ENCODE measurements at places on chromosomes 12 and 14. TPM values are rescaled to one million over a fixed set of nuclear protein-coding genes. Genes with fewer than 3 reads are reported as not detected.

DNA sequence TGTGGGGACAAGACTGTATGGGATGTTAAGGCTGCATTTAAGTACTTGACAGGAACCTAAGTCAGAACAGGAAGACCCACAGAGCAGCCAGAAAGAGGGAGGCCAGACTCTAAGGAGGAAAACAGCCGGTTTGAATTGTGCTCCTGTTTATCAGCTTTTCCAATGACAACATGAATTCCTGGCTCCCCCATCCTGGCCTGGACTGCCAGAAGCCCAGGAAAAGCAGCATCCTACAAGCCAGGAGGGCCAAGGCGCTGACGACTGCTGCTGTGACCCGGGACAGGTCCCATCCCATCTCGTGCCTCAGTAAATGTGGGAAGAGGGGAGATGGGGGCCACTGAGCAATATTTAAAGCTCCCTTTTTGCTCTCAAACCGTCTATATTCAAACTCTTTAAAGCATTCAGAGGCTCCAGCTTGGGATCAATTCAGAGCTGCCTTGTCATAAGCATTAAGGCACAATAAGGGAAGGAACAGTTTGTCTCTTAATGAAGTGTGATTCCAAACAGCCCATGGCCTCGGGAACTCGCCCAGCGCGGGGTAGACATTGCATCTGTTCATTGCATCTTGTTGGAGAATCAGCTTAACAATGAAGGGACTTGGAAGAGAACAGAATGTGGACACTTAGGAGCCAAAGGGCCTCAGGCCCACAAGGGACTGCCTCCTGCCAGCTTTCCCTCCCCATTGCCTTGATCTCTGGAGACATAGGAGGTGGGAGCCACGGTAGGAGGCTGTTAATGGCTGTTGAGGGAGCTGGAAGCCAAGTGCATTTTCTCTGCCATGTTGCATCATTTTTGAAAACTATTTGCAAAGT is 49.6 kb downstream of the CMKLR1 start:
- DNase-seq: no peak
- no peaks in the 10 kb centered on the region for H3K4me1 ChIP-seq
- H3K4me3 ChIP-seq: no peak overlapping the region
- H3K27ac ChIP-seq: no peak overlapping the region
- no peaks in the 10 kb centered on the region for H3K27me3 ChIP-seq

DNA sequence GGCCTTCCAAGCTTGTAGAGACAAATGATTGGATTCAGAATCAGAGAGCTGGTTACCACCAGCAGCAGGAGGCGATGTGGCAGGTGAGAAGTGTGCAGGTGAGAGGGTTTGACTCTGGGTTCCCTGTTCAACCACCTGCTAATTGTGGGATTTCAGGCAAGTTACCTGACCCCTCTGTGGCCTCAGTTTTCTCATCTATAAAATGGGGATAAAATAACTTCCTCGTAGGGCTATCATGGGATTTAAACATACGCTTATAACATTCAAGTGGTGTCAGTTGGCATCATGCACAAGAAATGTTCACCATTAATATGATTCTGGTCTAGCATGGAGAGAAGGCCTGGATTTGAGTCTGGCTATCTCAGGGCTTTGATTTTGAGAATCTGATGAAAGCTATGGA is 143.8 kb upstream of the MYL2 start:
- no peak for DNase-seq
- H3K27ac ChIP-seq: no peak overlapping the region
- H3K4me1 ChIP-seq: no peaks in the 10 kb centered on the region
- no peaks in the 10 kb centered on the region for H3K36me3 ChIP-seq
- no peaks in the 10 kb centered on the region for H3K27me3 ChIP-seq

GRCh38 chr12:114192013-114192412 is 213.9 kb downstream of the TBX5 start:
- no peaks in the 10 kb centered on the region for H3K4me1 ChIP-seq
- H3K27ac ChIP-seq: no peak overlapping the region
- H3K27me3 ChIP-seq: no peaks in the 10 kb centered on the region
- H3K36me3 ChIP-seq: no peaks in the 10 kb centered on the region
- no peak for DNase-seq

AJUBA gene
- 1.9 TPM for polyA plus RNA-seq

WSCD2 gene
- polyA plus RNA-seq: not detected

KRT75 gene
- not detected for polyA plus RNA-seq

KRT79 gene
- polyA plus RNA-seq: not detected
